ENCODE measurements at places on chromosomes 7 and 10.

GRCh38 chr10:48695636-48696534, 11.2 kb downstream of the WDFY4 start:
- no peak for DNase-seq

GRCh38 chr7:119606297-119606696, 666.7 kb upstream of the KCND2 start:
- DNase-seq: no peak

GRCh38 chr10:4635388-4635787, 190.6 kb upstream of the AKR1E2 start:
- DNase-seq: no peak

DNA sequence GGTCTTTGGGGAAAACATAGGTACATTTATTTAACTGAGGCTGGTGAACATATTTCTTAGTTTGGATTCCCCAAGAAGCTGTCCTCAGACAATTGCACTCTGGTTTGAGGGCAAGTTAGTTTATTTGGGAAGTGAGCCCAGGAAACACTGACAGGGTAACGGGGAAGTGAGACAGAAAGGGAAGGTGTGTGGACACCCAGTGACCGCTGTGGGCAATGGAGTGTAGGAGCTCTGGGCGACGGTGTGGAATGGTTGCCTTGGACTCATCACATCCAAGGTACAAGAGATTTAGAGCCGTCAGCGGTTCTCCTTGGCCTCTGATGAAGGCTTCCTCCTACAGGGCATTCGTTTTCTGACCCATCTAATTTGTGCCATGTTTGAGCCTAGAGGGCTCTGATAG, 7.1 kb downstream of the MRC1 start:
- no peak for DNase-seq
